ENCODE measurements at places on chromosomes 16 and 17.
A peak's percentile ranks its signal among the peaks of the same experiment; 100 is the strongest.

DNA sequence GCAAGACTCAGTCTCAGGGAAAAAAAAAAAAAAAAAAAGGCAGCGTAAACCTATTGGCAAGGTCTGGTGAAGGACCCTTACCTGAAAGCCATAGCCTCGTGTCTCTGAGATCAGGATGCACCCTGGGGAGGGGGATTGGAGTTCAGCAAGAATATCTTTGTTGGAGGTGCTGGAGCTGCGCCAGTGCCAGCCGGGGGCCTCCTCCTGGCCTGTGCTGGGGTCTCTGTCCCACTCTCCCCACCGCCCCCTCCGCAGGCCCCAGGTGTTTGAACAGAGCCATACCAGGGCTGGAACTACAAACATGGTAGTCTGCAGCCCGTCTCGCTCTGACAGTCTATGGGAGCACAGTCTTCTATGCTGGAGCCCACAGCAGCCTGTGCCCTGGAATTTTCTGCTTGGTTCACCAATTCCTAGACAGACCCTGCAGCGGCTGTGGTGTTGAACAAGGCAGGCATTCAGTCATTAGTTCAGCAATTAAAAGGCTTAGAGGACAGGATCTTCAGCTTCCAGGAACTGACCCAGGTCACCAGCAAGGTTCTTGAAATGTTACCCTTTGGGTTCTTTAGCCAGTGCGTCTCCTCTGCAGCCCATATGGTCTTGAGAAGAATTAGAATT lies 42.2 kb upstream of the KIFC3 start:
- no peak for DNase-seq

- DNase-seq, result no peak
These were observed 152.4 kb downstream of the ABCC12 start for GRCh38 chr16:48003206-48003907.

DNA sequence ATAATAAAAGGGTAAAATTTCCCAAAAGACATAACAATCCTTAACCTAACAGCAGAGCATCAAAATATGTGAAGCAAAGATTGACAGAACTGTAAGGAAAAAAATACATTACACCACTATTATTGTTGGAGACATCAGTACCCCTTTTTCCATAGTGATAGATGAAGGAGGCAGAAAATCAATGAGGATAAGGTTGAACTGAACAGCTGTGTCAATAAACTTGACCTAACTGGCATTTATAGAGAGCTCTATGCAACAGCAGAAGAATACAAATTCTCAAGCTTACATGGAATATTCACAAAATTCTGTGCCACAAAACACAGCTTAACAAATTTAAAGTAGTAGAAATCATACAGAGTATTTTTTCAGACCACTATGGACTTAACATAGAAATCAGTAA lies 195.0 kb upstream of the ELAC2 start:
- DNase-seq, result no peak

DNA sequence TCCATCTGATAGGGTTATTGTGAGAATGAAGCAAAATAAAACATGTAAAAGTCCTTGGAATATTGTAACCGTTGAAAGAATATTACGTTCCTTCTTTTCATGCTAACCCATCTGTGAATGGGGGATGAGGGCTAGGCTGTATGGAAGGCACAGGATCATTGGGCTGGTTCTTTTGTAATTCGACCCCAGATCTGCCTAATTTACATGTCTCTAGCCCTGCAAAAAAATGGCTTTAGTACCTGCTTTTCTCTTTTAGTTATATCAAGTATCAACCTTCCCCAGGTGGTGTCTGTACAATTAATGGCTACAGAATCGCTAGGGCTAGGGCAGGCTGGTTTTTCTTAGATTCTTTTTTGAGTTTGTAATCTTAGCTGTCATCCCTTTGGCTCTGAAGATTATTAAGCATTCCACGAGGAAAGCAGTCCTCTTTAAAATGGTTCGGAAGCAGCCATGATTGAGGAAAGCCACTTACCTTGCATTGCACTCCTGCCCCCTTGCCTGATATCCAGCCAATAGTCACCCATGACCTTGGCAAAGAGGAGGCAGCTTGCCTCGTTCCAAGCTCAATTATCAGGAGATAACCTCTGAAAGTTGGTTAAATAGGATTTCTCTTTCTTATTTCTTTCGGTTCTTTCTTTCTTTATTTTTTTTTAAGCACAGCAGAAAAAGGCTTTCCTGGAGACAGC lies 153.9 kb upstream of the ZKSCAN2 start:
- DNase-seq, result no peak

- DNase-seq, result no peak
These were observed 179.8 kb upstream of the HSBP1 start for GRCh38 chr16:83627996-83628395.

DNA sequence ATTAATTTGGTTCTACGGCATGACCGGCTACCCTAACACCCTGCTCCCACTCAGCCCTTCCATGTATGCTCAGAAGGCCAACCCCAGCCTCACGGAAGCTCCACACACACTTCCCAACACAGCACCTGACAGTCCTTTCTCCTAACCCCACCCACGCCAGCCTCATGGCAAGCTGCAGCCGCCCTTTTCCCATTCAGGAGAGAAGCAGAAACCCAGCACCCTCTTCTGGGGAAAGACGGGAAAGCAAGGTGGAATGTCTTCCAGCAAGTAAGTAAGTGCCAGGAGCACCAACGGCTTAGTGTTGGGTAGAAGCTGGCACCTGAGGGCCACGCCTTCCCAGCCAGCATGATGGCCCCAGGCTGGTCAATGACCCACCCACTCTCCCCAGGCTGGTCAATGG lies 32.1 kb downstream of the ABR start:
- DNase-seq, result no peak

DNA sequence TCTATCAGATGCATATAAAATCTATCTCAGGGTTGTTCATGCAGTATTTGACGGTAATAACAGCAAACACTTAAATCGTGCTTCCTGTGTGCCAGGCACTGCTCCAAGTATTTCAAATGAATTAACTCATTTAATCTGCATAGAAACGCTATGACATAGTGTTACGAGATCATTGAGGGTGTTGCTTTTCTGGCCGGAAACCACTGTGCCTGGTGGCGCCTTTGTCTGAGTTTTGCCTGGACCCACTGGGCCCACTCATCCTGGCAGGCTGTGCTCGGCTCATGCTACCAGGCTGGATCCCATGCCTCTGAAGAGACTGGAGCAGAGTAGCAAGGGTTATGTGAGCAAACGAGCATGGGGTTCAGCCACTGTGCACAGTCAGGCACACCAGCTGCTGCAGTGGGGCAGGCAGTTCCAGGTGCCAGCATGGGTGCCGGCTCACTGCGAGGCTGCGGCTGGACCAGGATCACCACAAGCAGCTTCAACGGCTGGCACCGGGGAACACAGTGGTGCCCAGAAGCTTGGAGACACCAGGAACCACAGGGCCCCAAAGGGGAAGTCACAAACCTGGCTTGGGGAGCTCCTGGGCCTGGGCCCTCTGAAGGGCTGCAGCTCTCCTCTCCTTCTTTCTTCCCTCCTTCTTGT lies 45.9 kb upstream of the CLEC19A start:
- DNase-seq, result no peak

DNA sequence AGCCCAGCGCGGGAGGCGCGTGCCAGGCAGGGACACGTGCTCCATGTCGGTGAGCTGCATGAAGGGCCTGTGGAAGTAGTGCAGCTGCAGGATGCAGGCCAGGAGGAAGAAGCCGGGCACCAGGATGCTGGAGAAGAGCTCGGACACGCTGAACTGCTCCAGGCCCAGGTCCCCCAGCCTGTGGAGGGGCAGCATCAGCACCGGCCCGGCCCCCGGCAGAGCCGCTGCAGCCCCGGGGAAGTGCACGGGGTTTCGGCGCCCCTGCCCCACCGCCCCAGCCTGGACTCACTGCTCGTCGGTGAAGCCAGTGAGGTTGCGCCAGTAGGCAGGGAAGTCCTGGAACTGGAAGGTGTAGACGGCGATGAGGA lies 28.0 kb downstream of the CTU2 start:
- DNase-seq, result no peak

- DNase-seq, result no peak
These were observed 98.5 kb downstream of the RAP1GAP2 start for GRCh38 chr17:2894782-2895181.

DNA sequence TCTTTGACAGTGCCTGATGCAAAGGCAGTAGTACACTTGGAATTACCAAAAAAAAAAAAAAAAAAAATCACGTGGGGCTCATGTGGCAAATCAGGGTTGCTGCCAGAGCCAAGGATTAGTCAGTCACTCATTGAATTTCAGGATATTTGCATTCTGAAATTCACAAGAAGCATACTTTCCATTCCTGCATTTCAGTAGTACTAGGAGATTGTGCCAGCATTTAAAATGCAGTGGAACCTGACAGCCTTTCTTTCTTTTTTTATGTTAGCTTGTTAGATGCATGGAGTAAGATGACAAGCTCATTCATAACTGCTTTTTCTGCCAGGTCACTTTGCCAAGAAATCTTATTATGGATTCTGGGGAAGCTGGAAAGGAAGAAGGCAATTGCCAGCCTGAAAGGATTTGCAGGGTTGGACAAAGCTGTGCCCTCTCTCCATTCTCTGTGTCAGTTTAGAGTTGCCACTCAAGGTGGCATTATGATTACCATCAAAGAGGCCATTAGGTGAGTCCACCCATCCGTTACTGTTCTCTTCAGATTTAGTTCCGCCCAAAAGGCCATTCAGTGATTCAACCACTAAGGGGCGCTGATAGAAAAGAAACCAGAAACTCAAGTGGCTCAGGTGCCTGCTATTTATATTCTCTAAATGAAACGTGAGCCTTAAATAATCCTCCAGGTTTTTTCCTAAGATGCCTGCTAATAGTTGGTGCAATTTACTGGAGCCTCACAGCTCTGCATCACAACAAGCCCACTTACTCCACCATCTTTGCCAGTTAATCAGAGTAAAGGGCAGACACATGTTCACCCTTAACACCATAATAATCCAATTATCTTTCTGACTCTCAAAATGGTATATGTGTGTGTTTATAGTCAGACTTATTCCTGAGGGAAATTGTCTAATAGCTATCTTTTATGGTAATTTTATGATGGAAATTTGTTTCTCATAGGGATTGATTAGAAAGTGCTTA lies 59.0 kb downstream of the TANGO6 start:
- peak; percentile 15 for DNase-seq

DNA sequence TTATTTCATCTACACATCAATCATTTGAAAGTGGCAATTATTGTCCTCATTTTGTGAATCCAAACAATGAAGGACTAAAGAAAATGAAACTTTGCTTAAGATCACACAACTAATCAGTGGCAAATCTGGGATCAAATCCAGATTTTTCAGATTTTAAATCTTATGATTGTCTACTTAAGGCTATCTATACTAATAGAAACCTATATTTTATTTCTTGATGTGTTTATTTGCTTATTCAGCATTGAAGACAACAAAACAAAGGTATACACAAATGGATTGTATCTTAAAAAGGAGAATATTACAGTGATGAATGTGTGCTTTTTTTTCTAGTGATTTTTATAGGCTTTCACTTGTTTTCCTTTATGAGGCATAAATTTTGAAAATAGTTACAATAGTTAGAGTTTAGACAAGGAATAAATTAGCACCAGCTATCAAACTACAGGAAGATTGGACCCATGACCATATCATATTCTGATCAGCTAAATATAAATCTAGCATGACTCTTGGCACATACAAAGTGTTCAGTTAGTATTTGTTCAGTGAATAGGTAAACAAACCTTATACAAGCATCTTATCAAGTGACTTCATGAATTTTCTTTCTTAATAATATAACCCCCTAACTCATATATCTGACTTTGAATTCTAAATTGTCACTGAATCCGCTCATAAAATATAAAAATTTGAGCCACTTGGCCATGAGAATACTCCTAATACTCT lies 20.5 kb downstream of the VMP1 start:
- no peak for DNase-seq

- no peak for DNase-seq
These were observed 44.3 kb downstream of the LCMT1 start for GRCh38 chr16:25155553-25156460.

- peak; percentile 27 for DNase-seq
These were observed 79.3 kb downstream of the VMP1 start for GRCh38 chr17:59786536-59787319.

DNA sequence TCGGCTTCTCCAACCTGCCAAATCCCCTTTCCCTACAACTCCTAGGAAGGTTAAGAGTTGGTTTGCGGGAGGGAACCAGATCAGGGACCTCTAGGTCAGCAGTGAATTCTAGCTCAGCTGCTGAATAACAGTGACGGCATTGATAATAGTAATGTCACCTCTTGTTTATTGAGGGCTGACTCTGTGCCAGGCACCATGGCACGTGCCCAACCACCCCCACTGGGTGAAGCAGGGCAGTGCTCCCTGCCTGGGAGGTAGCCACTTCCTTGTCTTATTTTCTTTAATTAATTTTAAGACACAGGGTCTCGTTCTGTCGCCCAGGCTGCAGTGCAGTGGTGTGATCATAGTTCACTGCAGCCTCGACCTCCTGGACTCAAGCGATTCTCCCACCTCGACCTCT lies 5.5 kb upstream of the PPL start:
- no peak for DNase-seq

- DNase-seq, result no peak
These were observed 162.6 kb upstream of the XYLT1 start for GRCh38 chr16:17633181-17633951.

DNA sequence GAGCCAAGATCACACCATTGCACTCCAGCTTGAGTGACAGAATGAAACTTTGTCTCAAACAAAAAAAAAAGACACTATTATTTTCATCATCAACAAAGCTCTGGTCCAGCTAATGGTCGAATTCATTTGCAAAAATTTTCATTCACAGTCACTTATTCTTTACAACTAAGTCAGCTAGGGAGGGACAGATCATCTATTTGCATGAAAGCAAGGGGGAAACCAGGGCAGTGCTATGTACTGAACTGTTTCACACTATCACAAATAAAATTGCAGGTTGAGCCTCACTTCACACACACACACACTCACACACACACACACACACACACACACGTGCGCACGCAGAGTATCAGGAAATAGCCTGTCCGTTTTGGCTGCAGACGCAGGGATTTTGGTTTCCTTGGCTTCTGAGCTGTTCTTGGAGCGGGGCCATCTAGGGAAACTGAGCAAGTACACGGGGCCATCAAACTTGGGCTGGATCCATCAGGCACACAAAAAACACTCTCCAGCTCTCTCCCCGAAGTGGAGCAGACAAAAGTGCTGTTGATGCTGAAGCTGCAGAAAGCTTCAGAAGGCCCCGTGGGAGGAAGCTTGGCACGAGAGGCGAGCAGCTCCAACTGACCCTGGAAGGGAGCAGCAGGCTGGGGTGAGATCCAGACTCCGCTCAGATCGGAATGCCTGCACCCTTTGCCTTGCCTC lies 44.3 kb upstream of the HELZ start:
- no peak for DNase-seq

All from GM12891 (cell line).